ENCODE measurements at places on chromosomes 6 and 20. TPM values are rescaled to one million over a fixed set of nuclear protein-coding genes. Genes with fewer than 3 reads are reported as not detected.

DNA sequence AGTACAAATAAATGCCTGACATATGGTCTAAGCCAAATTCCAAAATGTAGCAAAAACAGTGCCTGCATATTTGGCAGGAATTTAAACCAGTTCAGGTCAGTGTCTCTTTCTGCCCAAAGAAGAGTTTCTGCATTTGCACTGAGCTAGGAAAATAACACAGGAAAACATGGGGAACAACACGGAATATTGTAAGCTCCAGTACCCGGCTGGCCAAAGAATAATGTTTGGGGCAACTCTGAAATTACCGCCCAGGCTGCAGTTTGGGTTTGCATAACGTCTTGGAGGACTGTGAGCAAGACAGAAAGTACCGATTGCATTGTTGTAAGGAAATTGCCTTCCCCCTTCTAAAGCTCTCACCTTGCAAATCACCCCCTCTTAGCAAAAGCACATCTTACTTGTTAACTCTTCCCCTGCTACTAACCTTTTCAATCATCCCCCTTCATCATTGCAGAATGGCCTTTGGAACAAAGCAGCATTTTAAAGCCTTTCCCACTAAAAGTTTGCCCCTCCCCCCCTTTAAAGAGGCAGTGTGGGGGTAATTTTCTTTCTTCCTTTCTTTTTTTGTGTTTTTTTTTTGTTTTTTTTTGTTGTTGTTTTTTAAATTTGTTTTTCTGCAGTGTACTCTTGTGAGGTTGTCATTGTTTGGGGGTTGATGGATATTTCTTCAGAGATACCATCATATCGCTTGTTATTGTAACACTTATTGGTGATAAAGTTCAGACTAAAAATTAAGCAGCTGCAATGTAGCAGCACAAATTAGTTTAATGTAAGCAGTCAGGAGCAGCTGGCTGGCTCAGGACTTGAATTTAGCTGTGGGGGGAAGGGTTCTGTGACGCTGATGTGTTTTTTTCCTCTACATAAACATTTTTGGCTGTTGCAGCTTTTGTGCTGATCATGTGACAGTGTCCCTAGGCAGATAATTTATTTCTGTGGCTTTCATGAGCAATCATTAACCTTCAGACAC, 100.0 kb upstream of the CITED2 start:
- H3K27me3 ChIP-seq, result no peaks in the 10 kb centered on the region
- DNase-seq, result no peak
- H3K27ac ChIP-seq, result peak overlapping the region; percentile 57
- no peaks in the 10 kb centered on the region for H3K4me1 ChIP-seq
- no peaks in the 10 kb centered on the region for H3K36me3 ChIP-seq

DNA sequence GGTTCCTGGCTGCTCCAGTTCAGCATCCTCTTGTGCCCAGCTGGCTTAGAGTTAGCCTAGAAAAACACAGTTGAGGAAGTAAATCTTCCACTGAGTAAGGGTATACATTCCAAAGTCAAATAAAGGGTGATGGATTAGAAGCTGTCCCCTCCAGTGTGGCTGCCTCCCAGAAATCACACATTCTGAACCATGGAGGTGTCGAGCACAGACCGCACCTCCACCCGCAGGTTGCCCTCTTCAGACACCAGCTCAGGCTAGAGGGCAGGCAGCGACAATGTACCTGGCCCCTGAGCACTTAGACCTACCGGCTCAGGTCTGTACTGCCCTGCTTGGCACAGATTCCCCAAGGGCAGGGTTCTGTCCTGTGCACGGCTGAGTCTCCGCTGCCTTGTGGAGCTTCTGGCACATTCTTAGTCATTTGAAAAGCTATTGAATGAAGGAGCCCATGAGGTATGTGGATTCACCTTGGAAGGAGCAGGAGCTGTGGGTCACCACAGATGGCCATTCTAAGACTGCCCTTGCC, 118.1 kb downstream of the FAM120B start:
- no peak overlapping the region for H3K27ac ChIP-seq
- H3K4me1 ChIP-seq, result no peaks in the 10 kb centered on the region
- no peak overlapping the region for H3K4me3 ChIP-seq
- no peaks in the 10 kb centered on the region for H3K36me3 ChIP-seq
- DNase-seq, result no peak

DNA sequence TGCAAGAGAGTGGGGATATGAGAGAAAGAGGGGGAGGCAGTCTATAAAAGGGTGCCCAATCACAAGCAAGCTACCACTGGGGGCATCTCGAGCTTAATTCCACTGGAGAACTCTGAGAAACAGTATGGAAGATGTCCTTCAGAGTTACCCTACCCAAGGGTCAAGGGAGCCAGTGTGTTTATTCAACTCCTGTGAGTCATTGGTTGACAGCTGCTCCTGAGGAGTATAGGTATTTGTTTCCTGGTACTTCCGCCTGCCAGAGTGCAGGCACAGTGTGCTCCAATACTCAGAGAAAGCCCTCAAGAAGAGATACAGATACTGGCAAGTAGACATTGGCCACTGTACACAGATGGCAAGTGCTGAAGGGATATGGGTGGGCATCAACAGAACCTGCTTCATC, 49.5 kb downstream of the ARHGAP40 start:
- peaks cover 94% of the 10 kb centered on the region for H3K27me3 ChIP-seq
- no peak overlapping the region for H3K4me3 ChIP-seq
- DNase-seq, result no peak
- no peaks in the 10 kb centered on the region for H3K36me3 ChIP-seq
- H3K4me1 ChIP-seq, result peaks cover 6% of the 10 kb centered on the region

The OPRM1 gene
- total RNA-seq, result not detected

The ZNF341 gene
- 1.3 TPM for total RNA-seq
